ENCODE measurements at places on chromosomes 2 and 18.

- no peak for DNase-seq
Measured at GRCh38 chr2:47721296-47721695, 61.6 kb upstream of the MSH6 start.

- DNase-seq = no peak
Measured at GRCh38 chr2:52695731-52696130, 1071.9 kb upstream of the CHAC2 start.

DNA sequence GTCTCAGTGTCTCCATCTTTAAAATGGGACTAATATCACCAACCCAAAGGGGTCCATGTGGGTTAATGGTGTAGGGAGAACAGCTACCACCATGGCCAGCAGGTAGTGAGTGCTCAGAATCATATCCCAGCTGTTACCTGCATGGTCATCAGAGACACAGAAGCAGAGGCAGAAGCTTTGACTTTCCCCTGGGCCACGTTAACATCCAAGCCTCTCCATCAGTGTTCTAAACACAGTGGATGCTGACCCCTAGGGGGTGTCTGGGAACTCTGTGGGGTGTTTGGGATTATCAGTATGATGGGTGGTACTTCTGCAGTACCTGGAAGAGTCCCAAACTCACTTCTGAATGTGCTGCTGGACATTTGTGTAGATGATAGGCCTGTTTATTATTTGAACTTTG lies 93.6 kb downstream of the GYPC start:
- DNase-seq = peak; percentile 9

GRCh38 chr2:134027980-134028379 lies 225.9 kb upstream of the MGAT5 start:
- no peak for DNase-seq

DNA sequence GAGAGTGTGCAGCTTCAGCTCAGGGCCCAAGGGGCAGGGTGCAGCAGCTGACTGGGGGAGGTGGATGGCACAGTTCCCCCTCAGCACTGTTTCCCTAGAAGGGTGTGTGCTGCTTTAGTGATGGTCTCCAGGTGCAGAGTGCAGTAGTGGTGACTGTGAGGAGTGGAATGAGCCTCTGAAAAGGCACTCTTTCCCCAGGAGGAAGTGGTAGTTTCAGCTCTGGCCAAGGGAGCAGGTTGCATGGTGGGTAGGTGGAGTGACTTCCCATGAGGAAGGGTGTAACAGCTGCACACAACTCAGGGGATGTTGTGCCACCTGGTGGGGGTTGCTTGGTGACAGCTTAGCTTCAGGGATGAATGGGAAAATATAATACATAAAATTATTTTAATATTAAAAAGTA lies 251.5 kb upstream of the NXPH2 start:
- DNase-seq = no peak

- DNase-seq = no peak
Measured at GRCh38 chr18:51077217-51077616, 47.2 kb downstream of the SMAD4 start.

DNA sequence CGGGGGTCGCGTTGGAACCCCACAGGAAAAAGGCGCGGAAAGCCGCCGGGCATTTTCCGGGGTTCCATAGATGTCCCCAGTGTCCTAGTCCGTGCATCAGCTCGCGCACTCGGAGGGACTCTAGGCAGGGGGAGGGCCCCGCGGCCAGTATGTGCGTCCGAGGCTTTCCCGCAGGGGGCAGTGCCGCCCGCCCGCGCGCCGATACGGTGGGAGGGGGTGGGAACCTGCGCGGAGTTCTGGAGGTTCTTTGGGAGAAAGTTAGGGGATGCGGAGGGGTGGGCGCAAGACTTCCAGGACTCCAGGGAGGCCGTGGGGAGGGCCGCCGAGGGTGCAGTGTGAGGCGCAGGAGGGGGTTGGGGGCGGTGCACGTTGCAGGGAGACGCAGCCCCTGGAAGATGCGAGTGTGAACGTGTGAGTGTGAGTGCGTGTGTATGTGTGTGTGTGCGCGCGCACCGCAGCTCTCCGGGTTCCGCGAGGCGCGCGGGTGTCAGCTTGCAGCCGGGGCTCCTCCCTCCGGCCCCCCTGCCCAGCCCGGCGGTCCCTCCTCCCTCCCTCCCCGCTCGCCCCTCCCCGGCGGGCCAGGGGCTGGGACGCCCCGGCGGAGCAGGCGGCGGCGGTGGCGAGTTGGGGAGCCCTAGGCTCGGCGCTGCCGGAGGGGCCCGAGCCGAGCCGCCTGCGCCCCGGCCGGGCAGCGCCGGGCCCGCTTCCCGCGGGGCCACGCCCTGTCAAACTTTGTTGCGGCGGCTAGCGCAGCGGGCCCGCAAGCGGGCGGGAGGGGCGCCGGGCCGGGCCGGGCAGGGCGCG lies at the start of gene TCF7L1:
Gene TCF7L1 (plus strand): TSS at position 559 of the 804 bp plus-strand sequence. CDS start 293 bp downstream, outside the sequence.
- peak; percentile 61 for DNase-seq

- DNase-seq = no peak
Measured at GRCh38 chr2:139742216-139743172, 962.3 kb upstream of the NXPH2 start.
